Neural progenitor cell (in vitro differentiated cells): ENCODE measurements at places on chromosomes 2 and 18. TPM values are rescaled to one million over a fixed set of nuclear protein-coding genes. Genes with fewer than 3 reads are reported as not detected.

The ZAP70 gene
- 0.37 TPM in 1 of 2 replicates, not detected in the other for total RNA-seq

GRCh38 chr2:235324324-235324723 lies 169.5 kb upstream of the AGAP1 start:
- no peaks in the 10 kb centered on the region for H3K36me3 ChIP-seq
- no peak overlapping the region for H3K27ac ChIP-seq
- peak; percentile 41 for DNase-seq

DNA sequence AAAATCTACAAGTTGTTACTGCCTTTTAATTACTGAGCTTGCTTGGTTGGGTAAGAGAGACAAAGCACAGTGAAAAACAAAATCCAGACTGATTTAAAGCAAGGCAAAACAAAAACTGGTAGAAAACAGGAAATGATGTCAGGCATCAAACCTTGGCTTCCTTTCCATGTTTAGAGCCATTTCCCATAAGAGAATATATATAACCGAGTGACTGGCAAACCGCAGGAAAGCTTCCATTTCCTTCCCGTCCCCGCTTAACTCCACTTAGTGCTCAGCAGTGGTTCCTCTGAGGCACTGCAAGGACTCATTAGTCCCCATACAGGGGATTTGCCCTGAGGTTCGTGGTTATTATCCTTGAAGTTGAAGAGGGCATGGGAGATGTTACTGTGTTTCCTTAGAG lies 446.3 kb downstream of the LPIN1 start:
- H3K27ac ChIP-seq = no peak overlapping the region
- no peaks in the 10 kb centered on the region for H3K36me3 ChIP-seq
- DNase-seq = no peak
- H3K4me3 ChIP-seq = no peak overlapping the region
- H3K27me3 ChIP-seq = no peaks in the 10 kb centered on the region

- H3K27me3 ChIP-seq = no peaks in the 10 kb centered on the region
- no peaks in the 10 kb centered on the region for H3K4me1 ChIP-seq
- no peaks in the 10 kb centered on the region for H3K36me3 ChIP-seq
- no peak overlapping the region for H3K4me3 ChIP-seq
- DNase-seq = no peak
Measured at GRCh38 chr2:165810418-165810817, 16.4 kb upstream of the GALNT3 start.

The ASB18 gene
- not detected in 2 replicates for total RNA-seq

- H3K27ac ChIP-seq = no peak overlapping the region
- H3K4me1 ChIP-seq = no peaks in the 10 kb centered on the region
- H3K27me3 ChIP-seq = no peaks in the 10 kb centered on the region
- no peaks in the 10 kb centered on the region for H3K36me3 ChIP-seq
Measured at GRCh38 chr2:145161656-145162055, 641.7 kb upstream of the ZEB2 start.

The FSHR gene
- not detected in 2 replicates for total RNA-seq

DNA sequence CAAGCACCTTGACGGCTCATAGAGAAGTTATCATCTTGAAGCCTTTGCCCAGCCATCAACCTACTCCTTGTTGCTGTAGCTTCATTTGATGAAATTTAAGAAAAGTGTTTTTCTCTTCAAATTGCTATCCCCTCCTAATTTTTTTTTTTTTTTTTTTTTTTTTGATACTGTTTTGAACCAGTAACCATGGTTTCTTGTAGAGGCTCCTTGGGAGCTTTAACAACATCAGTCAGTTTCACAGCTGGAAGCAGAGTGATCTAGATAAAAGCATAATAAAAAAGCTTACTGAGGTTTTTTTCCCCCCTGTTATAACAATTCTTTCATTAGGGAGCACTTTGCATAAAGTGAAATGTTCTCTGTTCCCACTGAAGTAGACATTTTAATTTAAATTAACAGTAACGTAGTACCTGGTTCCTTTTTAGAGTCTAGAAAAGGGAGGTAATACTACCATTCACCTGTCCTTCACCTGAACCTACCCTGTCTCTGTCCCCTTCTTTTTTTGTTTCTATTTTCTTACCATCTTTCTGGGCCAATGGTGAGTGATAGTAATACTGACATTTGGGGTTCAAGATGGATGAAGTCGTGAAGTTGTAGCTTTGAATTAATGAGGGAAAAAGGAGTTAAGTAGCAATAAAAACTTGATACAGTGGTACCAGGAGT lies 101.5 kb downstream of the NCOA1 start:
- H3K4me1 ChIP-seq = peaks cover 19% of the 10 kb centered on the region
- H3K36me3 ChIP-seq = peaks cover under 1% of the 10 kb centered on the region
- no peak for DNase-seq
- no peaks in the 10 kb centered on the region for H3K27me3 ChIP-seq

DNA sequence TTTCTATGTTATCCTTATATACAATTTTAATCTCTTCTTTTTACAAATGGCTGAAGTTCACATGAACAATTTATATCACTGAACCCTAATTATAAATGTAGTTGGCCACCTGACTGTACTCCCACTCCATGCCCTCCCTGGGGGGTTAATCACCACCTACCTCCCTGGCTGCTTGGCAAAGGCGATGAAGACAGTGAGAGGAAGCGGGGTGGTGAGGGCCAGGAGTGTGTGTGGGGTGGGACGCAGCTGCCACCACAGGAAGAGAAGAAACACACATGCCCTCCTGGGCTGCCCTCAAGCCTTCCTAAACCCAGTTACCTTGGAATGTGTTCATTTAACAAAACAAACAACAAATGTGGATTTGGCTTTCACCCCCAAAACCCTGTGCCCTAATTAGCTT lies 87.0 kb upstream of the REV1 start:
- H3K4me1 ChIP-seq = peaks cover 21% of the 10 kb centered on the region
- no peaks in the 10 kb centered on the region for H3K27me3 ChIP-seq
- no peak overlapping the region for H3K4me3 ChIP-seq
- no peak overlapping the region for H3K27ac ChIP-seq
- no peak for DNase-seq
- no peaks in the 10 kb centered on the region for H3K36me3 ChIP-seq

The TCF7L1 gene
- total RNA-seq = 1.0 and 3.7 TPM in 2 replicates

The HOXD13 gene
- not detected in 2 replicates for total RNA-seq

DNA sequence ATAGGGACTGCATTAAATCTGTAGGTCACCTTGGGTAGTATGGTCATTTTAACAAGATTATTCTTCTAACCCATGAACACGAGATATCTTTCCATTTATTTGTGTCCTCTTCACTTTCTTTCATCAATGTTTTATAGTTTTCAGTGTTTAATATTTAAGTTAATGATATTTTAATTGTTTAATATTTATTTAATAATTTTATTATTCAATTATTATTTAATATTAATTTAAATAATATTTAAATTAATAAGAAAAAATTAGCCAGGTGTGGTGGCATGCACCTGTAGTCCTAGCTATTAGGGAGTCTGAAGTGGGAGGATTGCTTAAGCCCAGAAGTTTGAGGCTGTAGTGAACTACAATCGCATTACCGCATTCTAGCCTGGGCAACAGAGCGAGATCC lies 33.0 kb downstream of the CASP10 start:
- H3K4me3 ChIP-seq = no peak overlapping the region
- H3K27ac ChIP-seq = no peak overlapping the region
- peaks cover 12% of the 10 kb centered on the region for H3K4me1 ChIP-seq
- no peaks in the 10 kb centered on the region for H3K36me3 ChIP-seq
- H3K27me3 ChIP-seq = no peaks in the 10 kb centered on the region

The TCF23 gene
- total RNA-seq = 0.03 TPM in 1 of 2 replicates, not detected in the other

The C1QL2 gene
- total RNA-seq = not detected in 2 replicates

The PLCD4 gene
- 0.12 and 1.1 TPM in 2 replicates for total RNA-seq

DNA sequence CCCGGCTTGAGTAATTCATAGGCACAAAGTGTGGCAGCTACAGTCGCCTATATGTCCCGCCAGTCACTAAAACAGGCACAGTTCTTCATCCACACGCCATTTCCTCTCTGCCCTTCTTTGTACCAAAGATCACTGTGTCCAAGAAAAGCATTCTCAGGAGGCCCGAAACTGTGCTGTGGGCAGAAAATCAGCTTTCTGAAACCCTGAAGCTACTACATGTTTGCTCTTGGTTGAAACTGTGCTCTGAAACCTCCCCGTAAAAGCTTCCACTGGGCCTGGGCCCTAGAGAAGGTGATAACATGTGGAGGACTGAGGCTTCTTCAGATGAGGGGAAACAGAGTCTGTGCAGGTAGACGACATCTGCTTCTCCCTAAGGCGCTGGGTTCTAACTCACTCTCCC lies 75.6 kb upstream of the ID2 start:
- no peak overlapping the region for H3K4me3 ChIP-seq
- H3K36me3 ChIP-seq = no peaks in the 10 kb centered on the region
- H3K4me1 ChIP-seq = no peaks in the 10 kb centered on the region

- H3K27ac ChIP-seq = no peak overlapping the region
- no peaks in the 10 kb centered on the region for H3K36me3 ChIP-seq
- no peak for DNase-seq
- H3K4me1 ChIP-seq = peaks cover 45% of the 10 kb centered on the region
- H3K4me3 ChIP-seq = no peak overlapping the region
Measured at GRCh38 chr2:163708265-163708664, 27.5 kb downstream of the FIGN start.

GRCh38 chr2:136183097-136183496 lies 65.1 kb upstream of the CXCR4 start:
- H3K27ac ChIP-seq = no peak overlapping the region
- H3K4me1 ChIP-seq = peaks cover 9% of the 10 kb centered on the region
- no peaks in the 10 kb centered on the region for H3K27me3 ChIP-seq
- H3K36me3 ChIP-seq = no peaks in the 10 kb centered on the region
- no peak overlapping the region for H3K4me3 ChIP-seq

DNA sequence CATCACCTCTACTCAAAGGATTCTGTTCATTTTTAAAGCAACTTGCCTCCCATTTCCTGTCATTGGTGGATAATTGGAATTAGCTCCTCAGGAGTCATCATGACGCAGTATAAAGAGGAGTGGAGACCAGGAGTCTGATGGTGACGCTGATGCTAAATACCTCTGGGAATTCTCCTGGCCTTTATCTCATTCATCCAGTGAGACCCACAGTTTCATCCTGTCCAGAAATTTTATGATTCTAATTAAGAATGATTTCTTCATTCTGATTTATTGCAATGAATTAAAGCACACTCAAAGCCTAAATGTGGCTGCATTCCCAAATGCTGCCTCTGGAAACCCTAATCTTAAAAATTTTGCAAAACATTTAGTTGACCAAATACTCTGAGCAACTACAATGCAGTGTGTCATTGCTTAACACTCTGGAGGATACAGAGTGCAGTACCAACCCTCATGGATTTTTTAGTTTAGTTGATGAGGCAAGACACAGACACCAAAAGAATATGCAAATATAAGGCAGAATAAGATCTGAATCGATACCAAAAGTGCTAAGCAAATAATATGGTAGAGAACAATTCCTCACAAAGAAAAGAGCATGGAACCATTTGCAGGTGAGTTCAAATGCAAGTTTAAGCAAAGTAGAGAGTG lies 236.2 kb downstream of the ETAA1 start:
- H3K4me3 ChIP-seq = no peak overlapping the region
- DNase-seq = no peak
- H3K27ac ChIP-seq = no peak overlapping the region
- H3K36me3 ChIP-seq = no peaks in the 10 kb centered on the region
- H3K27me3 ChIP-seq = no peaks in the 10 kb centered on the region

The CD207 gene
- total RNA-seq = not detected in 2 replicates

DNA sequence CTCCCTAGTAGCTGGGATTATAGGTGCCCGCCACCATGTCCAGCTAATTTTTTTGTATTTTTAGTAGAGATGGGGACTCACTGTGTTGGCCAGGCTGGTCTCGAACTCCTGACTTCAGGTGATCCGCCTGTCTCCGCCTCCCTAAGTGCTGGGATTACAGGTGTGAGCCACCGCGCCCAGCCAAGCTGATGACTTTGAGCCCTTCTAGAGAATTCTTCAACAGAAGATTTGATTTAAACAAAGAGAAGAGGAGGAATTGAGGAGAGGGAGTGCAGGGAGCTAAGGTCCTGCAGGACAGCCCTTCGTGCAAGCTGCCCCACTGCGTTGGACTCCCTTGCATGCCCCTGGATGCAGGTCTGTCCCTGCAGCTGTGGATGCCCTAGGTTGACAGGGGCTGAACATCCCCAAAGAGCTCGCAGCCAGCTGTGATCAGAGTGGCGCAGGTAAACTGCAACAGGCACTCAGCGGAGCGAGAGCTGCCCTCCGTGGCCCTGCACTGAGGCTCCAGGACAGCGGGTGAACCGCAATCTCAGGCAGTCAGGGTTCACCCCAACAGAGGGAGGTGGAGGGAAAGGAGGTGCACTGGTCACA lies 13.7 kb downstream of the ADRA2B start:
- no peaks in the 10 kb centered on the region for H3K27me3 ChIP-seq
- no peak overlapping the region for H3K4me3 ChIP-seq
- H3K4me1 ChIP-seq = peaks cover 6% of the 10 kb centered on the region
- no peak for DNase-seq

DNA sequence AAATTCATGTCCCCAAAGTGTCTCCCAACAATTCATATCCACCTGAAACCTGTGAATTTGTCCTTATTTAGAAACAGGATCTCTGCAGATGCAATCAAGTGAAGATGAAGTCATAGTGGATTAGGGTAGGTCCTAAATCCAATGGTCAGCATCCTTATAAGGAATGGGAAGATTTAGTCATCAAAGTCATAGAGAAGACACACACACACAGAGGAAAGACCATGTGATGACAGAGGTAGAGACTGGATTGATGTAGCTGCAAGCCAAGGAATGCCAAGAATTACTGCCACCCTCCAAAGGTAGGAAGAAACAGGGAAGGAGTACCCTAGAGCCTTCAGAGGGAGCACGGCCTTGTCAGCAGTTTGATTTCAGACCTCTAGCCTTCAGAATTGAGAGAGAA lies 17.7 kb downstream of the ADD2 start:
- H3K27me3 ChIP-seq = no peaks in the 10 kb centered on the region
- no peaks in the 10 kb centered on the region for H3K36me3 ChIP-seq
- no peak overlapping the region for H3K4me3 ChIP-seq
- H3K27ac ChIP-seq = no peak overlapping the region
- H3K4me1 ChIP-seq = peaks cover 15% of the 10 kb centered on the region
- DNase-seq = no peak

DNA sequence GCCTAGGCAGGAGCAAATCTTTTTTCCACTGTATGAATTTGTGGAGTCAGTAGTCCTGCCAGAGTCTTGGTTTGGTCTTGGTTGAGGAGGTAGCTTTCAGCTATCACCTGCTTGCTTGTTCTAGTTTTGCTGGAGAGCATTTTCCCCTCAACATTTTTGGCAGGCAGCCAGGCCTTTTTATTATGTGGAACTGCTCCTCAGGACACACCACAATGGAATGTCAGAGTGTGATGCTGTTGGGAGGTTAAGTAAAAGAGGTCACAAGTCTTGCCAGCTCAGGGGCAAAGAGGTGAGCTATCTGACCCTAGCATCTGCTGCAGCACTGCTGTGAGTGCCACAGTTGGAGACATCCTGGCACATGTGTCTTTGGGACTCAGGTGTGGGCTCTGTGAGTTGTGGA lies 258.0 kb downstream of the CNTNAP5 start:
- H3K36me3 ChIP-seq = no peaks in the 10 kb centered on the region
- no peak overlapping the region for H3K27ac ChIP-seq
- H3K27me3 ChIP-seq = no peaks in the 10 kb centered on the region
- DNase-seq = no peak
- H3K4me3 ChIP-seq = no peak overlapping the region
- H3K4me1 ChIP-seq = no peaks in the 10 kb centered on the region

The TEKT4 gene
- total RNA-seq = not detected in 2 replicates

The DSG4 gene
- total RNA-seq = not detected in 2 replicates

DNA sequence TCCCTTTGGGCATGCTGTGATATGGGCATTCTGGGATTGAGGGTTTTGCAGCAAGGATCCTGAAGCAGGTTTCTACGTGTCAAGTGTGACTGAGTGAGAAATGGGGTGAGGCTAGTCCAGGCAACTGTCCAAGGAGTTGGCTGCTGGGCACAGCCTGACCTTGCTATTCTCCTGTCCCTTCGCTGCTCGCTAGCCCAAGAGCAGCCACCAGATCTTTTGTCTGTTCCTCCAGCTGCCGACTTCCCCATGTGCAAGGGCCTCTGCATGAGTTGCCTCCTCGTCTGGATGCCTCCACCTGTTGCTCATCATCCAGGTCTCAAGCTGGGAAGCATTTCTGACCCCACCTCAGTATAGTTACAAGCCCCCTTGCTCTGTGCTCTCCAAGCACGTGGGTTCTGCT lies 71.1 kb downstream of the DYSF start:
- no peak overlapping the region for H3K4me3 ChIP-seq
- H3K27me3 ChIP-seq = no peaks in the 10 kb centered on the region
- H3K4me1 ChIP-seq = peaks cover 8% of the 10 kb centered on the region
- H3K27ac ChIP-seq = no peak overlapping the region
